Activated CD4-positive, alpha-beta T cell treated with anti-CD3 and anti-CD28 coated beads for 48 hours (primary cell): ENCODE measurements at places on chromosomes 2 and 18.

DNA sequence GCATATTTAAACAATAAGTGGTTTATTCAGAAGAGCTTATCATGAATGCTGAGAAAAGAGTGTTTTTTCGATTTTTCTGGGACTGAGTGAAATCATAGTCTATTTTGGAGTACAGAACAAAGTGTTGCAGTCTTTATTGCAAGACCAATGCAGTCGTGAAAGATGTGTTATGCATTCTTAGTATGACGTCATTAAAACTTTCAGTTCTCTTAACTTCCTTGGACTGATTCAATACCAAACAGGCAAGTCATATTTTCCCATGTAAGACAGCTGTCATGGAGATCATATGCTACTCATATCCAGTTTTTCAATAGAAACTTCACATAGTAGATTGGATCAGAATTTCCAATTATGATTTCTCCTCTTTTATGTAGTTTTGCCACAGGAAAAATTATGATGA is 92.6 kb downstream of the RIT2 start:
- no peak for DNase-seq

GRCh38 chr18:43789234-43790000 is 512.1 kb upstream of the SYT4 start:
- no peak for DNase-seq

- DNase-seq: no peak
Measured at GRCh38 chr18:2444201-2444875, 127.0 kb downstream of the METTL4 start.

DNA sequence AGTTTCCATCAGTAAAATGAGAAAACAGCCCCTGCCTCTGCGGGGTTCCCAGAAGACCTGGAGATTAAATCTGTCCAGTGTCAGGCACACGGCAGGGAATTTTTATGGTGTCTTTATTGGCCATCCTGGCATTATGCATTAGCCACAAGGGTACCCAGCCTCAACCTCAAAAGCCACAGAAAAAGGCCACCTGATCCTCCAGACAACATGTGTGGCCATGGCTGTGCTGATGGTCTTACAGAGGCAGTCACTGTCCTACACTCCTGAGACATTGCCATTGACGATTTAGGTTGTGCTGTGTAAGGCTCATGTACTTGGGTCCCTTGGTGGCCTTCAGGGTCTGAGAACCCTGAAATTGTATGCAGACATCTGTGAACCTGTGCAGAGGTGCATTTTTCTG is 115.6 kb downstream of the SMAD7 start:
- no peak for DNase-seq

- DNase-seq: no peak
Measured at GRCh38 chr2:53694096-53694771, 73.4 kb upstream of the CHAC2 start.

DNA sequence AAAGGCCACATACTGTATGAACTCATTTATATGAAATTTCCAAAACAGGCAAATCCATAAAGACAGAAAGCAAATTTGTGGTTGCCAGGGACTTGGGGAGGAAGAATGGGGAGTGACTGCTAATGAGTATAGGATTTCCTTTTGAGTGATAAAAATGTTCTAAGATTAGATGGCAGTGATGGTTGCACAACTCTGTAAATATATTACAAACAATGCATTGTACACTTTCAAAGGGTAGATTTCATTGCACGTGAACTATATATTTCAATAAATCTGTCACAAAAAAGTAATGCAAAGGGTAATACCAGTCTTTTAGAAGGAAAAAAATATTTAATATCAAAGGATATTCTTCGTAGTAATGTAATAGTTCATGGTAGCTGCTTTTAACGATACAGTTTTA is 63.7 kb upstream of the PROKR1 start:
- no peak for DNase-seq

GRCh38 chr2:72395096-72395495 is 247.4 kb upstream of the CYP26B1 start:
- DNase-seq: no peak

GRCh38 chr2:241200822-241201395 is 12.4 kb downstream of the ANO7 start:
- no peak for DNase-seq

- DNase-seq: no peak
Measured at GRCh38 chr2:157840568-157841156, 35.5 kb downstream of the ACVR1 start.

- no peak for DNase-seq
Measured at GRCh38 chr2:201953396-201953795, 80.3 kb upstream of the FZD7 start.

DNA sequence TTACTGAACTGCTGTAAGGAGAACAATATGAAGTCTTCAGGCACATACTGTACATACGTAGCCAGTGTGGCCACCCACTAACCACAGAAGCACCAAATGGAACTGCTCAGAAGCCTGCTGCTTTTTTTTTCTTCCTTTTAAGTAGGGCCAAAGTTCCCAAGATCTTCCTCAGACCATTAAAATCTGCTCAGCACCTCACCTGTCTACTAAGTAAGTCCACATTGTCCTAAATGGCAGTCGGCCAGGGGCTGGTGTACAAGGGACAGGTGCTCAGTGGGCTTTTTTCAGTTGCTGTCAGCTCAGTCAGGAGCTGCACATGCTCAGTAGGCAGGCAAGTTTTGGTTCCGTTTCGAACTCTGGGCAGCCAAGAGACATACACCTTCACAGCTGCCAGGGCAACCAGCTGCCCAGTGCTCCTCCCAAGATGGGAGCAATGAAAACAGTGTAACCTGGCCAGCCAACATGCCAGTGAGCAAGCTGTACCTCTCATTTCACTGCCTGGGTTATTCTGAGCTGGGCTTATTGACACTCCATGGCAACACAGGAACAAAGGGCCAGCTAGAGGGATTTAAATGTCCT is 86.1 kb downstream of the ACVR1 start:
- DNase-seq: no peak

DNA sequence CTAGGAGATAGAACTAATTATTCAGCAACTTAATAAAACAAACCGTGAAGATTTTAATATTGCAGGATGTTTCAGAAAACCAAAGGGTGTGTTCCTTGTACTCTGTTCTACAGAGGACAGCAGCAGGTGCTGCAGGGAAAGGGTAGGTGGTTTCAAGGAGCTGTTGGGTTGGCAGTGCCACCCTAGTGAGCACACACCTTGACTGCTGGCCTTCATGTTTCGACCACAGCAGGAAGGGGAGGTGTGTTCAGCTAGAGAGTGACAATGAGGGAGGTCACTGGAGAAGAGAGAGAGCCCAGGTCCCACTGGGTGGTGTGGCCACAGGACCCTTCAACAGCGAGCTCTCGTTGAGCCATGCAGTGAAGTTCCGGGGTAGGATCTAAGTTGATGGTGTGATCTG is 98.6 kb downstream of the ZNF236 start:
- DNase-seq: no peak

- DNase-seq: no peak
Measured at GRCh38 chr18:6069103-6069502, 173.8 kb upstream of the TMEM200C start.

GRCh38 chr2:240930096-240930630 is 24.0 kb downstream of the CROCC2 start:
- no peak for DNase-seq

DNA sequence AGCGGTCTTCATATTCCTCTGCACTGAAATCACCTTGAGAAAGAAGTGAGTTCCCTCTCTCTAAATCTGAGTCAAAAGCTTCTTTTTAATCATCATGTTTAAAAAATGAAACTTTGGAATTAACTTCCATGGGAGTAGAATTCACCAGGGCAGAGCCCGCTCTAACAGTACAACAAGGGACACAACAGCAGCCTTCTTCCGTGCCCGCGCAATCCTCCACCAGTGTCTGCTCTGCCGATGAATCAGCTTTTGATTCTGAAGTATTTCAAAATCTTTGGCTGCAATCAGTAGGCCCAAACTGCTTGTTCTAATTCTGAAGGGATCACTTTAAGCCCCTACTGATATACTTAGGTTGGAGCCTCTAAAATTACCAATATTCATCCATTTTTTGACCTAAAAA is 76.9 kb downstream of the USP40 start:
- DNase-seq: no peak

- DNase-seq: no peak
Measured at GRCh38 chr2:122927710-122928557, 1097.2 kb upstream of the CNTNAP5 start.
